ENCODE measurements at places on chromosomes 7 and 10.

- no peak for DNase-seq
Measured at GRCh38 chr7:47893238-47893637, 55.0 kb downstream of the PKD1L1 start.

- DNase-seq: peak; percentile 98
Measured at GRCh38 chr10:89515031-89515841, 20.2 kb downstream of the SLC16A12 start.

DNA sequence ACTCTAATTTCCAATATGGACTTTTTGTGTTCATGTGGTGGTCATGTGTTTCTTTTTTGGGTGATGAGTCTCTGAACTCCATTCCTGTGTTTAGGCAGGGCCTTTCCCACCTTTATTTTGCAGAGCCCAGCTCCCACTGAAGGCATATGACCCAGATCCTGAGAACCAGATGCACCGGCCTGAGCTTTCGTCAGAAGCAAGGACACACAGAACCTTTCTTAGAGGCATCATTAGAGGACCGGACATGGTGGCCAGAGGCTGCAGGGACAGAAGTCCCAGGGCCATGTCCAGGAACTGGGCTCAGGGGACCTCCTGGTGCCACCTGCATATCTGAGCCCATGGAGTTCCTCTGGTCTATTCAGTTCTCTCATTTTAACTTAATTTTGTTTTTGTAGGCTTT lies 200.9 kb upstream of the ZNF32 start:
- DNase-seq: no peak

DNA sequence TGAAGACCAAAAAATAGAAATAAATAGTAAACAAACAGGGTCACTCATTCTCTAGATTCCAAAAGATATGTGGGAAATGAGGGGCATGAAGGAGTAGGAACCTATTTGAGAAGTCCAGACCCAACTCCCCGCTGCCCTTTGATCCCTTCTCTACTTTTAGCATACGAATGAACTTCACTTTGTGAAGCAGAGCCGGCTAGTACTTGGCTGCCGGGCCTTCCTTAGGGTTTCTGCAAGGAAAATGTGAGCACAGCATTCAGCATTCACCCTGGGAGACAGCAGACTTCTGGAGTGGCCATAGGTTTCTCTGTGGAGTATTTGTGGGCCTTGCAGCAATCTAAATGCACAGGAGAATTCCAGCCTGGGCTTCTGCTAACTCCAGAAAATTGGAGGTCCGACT lies 76.3 kb upstream of the PRKAR2B start:
- DNase-seq: no peak

- peak; percentile 3 for DNase-seq
Measured at GRCh38 chr7:36439624-36440023, 50.0 kb downstream of the ANLN start.

DNA sequence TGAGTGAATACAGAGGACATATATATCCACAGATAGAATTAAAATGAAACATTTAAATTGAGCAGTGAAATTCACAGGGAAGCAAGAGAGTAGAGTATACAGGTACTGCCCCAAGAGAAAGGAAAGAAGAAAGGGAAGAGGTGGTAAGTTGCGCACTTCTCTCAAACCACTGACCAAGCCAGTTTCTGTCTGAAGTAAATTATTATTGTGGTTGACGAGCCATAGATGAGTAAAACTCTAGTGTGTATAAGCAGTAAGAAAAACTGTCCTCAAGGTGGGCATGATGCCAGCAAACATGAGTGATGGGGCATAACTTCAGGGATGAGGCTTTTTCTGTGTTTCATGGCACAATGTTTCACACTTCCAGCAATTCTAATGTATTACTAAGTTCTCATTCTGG lies 4.4 kb upstream of the BET1 start:
- DNase-seq: peak; percentile 25

- no peak for DNase-seq
Measured at GRCh38 chr10:62112300-62112699, 156.3 kb downstream of the RTKN2 start.

DNA sequence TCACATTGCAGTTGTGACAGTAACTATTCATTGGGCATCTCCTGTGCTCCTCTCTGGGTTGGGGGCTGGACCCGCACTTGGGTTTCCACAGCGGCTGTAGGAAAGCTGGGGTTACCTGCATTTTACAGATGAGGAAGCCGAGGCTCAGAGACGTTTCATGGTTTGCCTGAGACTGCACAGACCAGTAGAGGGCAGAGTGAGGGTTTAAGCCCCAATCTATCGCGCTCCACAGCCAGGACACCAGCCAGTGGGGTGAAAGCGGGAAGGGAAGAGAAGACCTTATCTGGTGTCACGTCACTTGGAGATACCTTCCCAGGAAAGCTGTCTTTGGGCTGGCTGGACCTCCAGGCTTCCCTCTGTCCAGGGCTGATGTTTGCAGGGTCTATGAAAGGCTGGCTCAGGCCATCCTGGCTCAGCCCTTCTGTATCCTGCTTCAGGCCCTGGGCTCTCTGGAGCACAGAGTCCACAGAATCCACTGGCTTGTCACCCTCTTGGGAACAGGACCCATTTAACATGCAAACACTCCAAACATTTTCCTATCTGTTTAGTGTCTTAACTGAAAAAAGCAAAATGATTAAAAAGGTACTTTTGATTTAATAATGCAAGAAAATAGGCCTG lies 167.7 kb downstream of the EMX2 start:
- no peak for DNase-seq

- no peak for DNase-seq
Measured at GRCh38 chr7:17046259-17046658, 164.5 kb upstream of the AGR3 start.

DNA sequence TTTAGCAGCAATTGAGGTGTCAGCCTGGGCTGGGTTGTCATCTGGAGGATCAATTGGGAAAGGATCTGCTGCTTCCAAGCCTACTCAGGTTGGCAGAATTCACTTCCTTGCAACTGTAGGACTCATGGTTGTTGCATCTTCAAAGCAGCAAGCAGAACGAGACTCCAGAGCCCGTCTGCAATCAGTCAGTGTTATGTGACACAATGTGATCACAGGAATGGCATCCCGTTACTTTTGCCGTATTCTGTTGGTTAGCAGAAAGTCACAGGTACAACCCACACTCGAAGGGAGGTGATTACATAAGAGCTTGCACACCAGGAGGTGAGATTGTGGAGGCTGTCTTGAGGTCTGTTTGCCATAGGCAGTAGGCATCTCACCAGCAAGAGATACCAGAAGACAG lies 15.4 kb upstream of the LYZL1 start:
- no peak for DNase-seq

- DNase-seq: peak; percentile 25
Measured at GRCh38 chr10:24385776-24386175, 176.8 kb downstream of the KIAA1217 start.

- DNase-seq: no peak
Measured at GRCh38 chr10:11197266-11197712, 179.6 kb downstream of the CELF2 start.

DNA sequence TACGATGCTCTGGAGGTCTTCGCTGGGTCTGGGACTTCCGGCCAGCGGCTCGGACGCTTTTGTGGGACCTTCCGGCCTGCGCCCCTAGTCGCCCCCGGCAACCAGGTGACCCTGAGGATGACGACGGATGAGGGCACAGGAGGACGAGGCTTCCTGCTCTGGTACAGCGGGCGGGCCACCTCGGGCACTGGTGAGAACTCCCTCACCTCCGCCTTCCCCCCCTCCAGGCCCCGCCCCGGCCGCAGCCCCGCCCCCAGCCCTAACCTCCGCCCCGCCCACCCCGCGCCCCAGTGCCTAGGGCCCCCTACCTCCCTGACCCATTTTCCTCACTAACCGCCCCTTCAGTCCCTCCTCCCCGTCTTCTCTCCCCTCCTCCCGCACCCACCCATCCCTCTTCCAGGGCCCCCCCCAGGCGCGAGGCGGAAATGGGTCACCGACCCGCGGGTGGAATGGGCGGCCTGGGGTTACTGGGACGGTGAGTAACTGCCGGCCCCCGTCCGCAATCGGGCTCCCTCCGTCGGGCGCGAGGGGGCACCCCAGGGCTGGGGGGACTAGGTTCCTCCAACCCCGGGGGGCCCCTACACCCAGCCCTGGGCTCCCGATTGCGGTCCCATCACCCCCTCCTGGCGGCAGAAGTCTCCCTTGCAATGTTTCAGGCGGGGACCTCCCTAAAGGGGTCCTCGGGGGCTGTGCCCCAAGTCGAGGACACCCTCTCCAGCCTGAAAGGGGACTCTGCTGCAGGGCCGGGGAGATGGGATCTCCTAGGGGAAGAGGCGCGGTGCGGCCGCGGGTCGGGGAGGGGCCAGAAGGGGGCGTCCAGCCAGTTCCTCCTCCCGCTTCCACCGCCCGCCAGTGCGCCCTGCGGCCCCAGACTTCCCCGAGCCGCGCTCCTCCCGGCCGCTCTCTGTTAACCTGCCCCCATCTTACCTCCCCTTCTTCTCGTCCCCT lies 2.1 kb downstream of the PCOLCE start:
- no peak for DNase-seq

- DNase-seq: peak; percentile 49
Measured at GRCh38 chr7:39566023-39566921, at the start of gene YAE1. YAE1 (plus strand) TSS chr7:39566404; CDS start chr7:39566419, 15 bp downstream.

- no peak for DNase-seq
Measured at GRCh38 chr7:142488036-142488633, 230.3 kb upstream of the PRSS58 start.

Measured in stromal cell of bone marrow (primary cell).